ENCODE measurements at places on chromosomes 11 and 22.

GRCh38 chr22:46027211-46028105 lies 50.5 kb upstream of the WNT7B start:
- no peak for DNase-seq

GRCh38 chr11:67614730-67615714 lies 8.3 kb downstream of the NDUFV1 start:
- no peak for DNase-seq

GRCh38 chr11:1654388-1655167 lies 25.0 kb downstream of the KRTAP5-5 start:
- DNase-seq = no peak

GRCh38 chr11:64339754-64340408 lies at the start of gene CCDC88B:
Gene CCDC88B, plus strand, starts transcription at chr11:64340204. Its CDS starts 63 bp downstream, at chr11:64340267.
- DNase-seq = no peak

DNA sequence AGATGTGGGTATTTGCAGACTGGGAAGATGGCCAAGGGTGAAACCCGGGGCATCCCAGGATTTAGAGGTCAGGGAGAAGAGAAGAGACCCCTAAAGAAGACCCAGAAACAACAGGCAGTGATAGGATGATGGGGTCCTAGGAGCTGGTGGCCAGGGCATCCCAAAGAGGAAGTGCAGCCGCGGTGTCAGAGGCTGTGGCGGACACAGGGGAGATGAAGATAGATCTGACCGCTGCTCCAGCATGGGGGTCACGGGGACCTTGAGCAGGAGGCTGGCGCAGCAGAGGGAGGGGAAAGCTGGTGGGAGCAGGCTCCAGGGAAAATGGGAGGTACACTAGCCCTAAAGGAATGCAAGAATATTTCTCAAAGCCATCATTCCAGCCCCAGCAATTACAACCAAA lies 47.3 kb downstream of the CTTN start:
- no peak for DNase-seq

DNA sequence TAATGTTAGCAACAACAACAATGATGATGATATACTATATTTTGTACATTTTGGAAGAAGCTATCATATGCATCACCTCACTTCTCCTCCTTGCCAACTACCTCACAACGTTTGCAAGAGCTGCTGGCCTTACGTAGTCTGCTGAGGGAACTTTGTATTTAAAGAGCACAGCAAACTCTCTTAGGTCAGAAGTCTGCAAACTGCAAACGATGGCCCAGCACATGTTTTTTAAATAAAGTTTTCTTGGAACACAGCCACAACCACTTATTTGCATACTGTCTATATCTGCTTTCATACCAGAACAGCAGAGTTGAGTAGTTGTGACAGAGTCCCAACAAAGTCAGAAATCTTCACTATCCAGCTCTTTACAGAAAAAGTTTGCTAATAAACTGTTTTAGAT lies 261.7 kb downstream of the TENM4 start:
- DNase-seq = no peak
